ENCODE measurements at places on chromosomes 3 and 15.

DNA sequence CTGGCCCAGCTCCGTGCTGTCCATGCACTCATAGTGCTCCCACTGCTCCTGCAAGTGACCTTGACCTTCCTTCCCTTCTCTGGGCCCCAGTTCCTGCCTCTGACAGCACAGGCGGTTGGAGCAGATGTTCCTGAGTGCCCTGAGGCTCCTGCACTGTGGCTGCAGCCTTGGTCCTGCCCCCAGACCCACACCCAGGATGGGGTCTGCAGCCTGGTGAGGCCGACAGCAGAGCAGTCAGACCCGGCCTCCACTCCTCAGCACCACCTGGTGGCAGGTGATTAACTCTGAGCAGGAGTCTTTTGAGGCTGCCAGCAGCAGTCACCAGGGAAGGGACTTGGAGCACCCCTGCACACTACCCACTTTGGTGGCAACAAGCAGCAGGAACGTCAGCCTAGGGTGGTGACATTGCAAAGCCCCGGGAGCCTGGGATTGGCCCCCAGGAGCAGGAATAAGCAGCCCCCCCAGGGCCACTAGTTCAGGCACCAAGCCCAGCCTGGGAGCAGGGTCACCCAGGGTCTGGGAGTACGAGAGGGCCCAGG, 64.6 kb downstream of the CYP11A1 start:
- DNase-seq, result peak; percentile 21

DNA sequence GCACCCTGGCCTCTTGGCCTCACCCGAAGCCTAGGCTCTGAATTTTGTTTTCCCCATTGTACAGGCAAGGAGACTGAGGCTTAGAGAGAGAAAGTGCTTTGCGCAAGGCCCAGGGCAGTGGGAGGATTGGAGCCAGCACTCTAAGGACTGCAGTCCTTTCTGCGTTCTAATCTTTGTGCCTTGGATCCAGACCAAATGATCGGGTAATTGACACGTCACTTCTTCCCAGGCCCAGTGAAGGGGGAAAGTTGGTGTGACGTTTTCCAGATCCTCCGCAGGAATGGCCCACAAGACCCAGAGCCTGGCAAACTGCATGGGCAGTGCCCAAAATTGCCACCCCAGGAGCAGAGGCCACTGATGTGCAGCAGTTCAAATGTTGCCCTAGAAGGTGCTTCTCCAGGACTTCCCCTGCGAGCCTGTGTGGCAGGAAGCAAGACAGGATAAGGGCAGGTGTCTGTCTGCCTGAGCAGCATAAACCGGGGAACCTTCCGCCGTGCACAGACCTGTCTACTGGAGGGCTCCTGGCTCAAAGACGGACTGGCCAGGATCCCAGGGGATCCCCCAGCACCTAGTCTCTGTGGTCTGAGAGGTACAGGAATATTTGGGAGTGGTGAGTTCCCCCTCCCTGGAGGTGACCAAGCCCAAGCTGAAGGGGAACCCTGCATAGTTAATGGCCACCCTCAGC, 194.5 kb upstream of the TLE3 start:
- DNase-seq, result no peak

DNA sequence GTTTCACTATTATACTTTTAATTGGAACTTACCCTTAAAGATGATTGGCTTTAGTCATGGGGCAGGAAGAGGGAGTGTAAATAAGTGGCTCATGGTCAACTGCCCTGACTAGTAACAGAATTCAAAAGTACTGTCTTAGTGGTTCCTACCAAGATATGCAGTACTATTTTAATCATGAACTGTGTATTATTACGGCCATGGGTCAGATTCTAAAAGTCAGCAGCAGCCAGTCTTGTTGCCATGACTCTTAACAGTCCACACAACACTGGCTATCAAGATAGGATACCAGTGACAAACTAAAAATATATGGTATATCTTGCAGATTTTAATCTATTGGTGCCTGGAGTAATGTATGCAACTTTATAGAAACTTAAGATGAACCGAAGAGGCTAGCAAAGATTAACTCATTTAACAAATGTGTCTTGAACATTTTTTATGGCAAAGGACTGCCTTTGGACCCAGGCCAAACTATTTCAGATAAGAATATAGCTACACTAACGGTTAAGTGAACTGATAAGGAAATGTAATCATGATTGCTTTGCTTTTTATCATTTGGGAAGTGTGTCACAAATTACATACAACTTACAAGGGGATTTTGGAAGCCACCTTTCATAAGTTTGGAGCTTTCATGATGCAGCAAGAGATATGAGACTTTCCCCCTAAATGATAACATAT, 163.7 kb downstream of the TCF12 start:
- DNase-seq, result no peak

DNA sequence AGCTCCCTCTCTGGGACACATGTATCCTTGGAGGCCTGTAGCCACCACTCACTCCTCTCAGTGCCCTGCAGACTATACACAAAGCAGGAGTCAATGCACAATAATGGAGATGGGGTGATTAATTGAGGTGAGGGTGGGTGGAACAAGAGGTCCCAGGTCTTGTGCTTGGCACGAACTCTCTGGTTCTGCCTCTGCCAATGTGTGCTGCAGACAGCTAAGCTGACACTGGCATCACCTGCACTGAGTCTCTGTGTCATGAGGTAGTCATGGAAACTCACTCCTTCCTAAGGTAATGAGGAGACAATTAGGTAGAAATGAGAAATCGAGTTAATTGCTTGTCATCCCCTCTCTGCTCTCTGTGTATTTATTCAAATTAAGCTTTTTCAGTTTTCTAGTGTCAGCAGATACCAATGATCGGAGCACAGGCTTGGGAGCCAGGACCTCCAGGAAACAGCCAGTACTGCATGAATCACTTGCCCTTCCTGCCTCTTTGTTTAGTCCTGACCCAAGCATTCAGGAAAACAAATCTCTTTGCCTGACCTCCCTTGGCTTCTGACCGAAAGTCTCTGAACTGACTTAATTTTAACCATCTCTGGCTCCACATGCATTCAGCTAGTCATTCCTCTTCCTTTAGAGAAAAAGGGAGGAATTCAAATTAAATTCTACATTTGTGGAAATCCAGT, 56.7 kb downstream of the DRD3 start:
- no peak for DNase-seq

DNA sequence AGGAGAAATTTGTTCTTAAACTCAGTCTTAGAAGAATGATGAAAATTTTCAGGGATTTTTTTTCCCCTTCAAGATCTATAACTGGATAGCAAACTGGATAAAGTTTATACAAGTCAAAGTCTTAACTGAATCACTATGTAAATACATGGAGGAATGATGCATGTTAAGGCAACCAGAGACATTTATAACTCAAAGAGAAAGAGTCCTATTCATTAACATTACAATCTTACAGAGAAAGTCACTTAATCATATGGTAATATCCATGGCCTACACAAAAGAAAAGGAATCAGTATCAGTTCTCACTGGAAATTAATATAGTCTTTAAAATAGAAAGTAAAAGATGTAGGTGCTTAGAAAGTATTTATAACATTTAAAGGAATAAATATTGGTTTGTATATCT, 869.1 kb downstream of the TBL1XR1 start:
- no peak for DNase-seq

GRCh38 chr3:96931119-96931862, 116.9 kb downstream of the EPHA6 start:
- DNase-seq, result no peak

DNA sequence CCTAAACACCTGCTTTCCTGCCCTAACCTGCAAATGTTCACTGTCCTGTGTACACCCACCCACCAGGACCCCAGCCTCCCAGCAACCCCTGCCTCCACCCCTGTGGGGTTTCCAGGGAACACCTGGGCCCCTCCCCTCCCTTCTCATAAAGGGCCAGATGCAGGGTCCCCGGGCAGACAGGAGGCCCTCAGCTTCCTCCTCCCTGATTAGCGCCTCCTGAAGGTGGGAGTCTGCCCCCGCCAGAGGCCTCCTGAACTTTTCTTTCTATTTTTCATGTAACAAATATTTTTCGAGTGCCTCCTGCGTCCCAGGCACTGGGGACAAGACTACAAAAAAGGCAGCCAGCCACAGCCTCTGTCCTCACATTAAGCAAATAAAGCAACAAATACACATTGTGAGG, 135.4 kb upstream of the LINGO1 start:
- DNase-seq, result no peak

- DNase-seq, result no peak
Measured at GRCh38 chr15:68367992-68368391, 64.0 kb downstream of the ITGA11 start.

GRCh38 chr15:40469776-40470390, 901 bp upstream of the CHST14 start:
- no peak for DNase-seq

GRCh38 chr15:29799859-29800258, 22.4 kb downstream of the TJP1 start:
- DNase-seq, result no peak

DNA sequence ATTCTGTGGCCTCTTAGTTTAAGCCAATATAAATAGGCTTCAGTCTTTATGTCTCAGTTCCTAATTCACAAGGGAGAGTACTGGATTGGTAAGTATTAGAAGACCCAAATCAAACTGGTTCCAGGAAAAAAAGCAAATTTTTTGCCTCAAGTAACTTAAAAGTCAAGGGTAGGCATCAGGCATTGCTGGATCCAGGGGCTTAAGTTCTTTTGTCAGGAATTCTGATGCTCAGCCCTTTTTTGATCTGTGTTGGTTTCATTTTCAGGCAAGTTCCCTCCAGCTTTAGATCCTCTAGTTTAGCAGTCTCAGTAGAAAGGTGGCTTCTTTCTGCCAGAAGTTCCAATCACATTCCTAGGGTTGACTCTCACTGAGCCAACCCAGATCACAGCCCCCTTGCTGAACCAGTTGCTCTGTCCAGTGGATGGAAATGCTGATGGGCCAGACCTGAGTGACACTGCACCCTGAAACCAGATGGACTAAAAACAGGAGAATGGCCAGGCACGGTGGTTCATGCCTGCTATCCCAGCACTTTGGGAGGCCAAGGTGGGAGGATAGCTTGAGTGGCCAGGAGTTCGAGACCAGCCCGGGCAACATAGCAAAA, 253.5 kb downstream of the SHQ1 start:
- DNase-seq, result no peak

DNA sequence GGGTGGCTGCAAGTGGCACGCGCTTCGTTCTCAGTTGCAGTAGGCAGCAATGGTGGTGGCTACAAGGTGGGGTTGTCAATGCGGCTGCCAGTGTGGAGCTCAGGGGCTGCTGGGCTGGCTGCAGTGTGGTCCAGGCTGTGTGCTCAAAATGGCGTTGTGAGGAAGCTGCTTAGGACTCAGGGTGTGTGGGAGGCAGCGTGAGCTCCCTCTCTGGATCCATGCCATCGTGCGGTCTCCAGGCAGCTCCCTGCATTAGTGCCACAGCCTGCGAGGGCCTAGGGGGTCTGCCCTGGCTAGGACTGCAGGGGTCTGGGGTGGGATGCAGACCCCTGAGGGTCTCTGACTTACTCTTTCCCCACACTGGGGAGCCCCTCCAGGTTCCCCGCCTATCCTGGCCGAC, 397.2 kb downstream of the OCA2 start:
- no peak for DNase-seq

DNA sequence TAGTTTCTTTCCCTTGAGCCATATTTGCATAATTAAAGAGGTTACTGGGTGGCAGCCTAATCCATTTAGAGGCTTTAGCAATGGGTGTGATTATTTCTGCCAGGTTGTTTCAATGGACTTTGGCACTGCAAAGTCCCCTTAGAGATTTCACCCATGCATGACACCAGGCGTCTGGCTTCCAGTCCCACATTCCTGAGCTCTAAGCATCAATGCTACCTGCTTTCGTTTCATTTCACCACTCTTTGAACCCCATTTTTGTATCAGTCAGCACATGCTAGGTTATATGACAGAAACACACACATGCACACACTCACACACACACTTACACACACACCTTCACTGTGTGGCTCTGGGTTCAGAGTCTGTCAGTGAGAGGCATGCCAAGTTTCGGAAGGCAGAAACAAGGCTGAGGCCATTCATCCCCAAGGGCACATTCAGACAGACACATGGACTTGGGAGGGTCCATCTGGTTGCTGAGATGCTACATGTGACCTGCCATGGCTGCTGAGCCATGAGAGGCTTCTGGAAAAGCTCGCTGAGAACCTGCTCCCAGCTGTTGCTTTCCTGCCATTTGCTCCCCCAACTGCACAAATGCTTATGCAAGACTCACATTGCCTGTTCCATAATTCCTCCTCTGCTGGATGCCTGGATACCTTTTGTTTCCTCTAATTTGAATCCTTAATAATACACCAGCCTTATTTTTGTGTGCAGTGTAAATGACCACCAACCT, 354.1 kb downstream of the GABRG3 start:
- no peak for DNase-seq

GRCh38 chr3:119779731-119780383, 2.0 kb upstream of the NR1I2 start:
- DNase-seq, result no peak

DNA sequence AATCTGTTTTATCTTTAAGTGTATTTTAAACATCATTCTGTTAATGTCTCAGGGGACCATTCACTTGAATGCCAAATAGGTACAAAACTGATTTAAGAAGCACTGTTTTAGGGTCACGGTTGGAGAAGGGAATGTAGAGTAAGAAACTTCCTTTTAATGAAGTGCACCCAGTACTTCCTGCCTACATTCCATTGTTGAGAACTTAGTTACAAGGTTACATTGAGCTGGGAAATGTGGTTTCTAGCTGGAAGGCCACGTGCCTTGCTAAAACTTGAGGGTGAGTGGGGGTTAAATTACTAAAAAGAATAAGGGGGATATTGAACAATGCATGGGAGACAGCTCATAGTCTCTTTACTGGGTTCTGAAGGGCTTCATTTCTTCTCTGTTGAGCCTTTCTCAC, 78.3 kb upstream of the TBC1D5 start:
- DNase-seq, result no peak

GRCh38 chr3:197104738-197105137, 75.1 kb upstream of the MELTF start:
- DNase-seq, result no peak

DNA sequence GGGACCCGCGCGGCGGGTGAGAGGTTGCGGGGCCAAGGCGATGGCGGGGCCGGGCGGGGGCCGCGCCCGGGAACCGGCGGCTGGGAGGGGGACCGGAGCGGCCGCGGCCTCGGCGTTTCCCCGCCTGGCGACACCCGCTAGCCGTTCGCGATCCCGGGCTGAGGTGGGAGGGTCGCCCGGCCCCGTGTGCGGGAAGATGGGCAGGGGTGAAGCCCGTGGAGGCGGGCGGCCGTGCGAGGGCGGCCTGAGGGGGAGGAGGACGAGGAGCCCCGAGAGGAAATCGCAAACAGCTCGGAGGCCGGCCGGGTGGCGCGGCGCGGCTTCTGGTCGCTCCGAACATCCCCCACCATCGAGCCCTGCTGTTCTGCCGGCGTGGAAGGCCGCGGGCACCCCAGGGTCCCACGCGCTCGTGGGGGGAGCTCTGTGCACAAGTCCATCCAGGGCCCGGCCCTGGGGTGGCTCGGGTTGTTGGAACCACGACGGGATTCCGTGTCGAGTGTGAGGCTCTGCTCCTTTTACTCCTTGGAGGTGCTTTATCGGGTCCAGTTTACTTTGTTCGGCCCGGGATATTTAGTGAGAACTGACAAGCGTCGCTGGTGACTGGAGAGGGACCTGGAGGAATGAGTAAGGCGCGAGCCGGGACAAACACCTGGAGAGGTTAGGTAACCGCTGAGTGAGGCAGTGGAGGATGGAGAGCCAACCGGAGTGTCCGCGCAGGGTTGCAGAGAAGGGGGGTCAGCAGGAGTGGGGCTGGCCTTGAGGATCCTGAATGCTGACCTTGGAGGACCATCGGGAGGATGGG, 728 bp downstream of the CRTC3 start:
- DNase-seq, result peak; percentile 53

- DNase-seq, result no peak
Measured at GRCh38 chr3:67898916-67899315, 244.5 kb upstream of the SUCLG2 start.

GRCh38 chr15:73165844-73166243, 113.6 kb downstream of the NEO1 start:
- DNase-seq, result no peak

- DNase-seq, result peak; percentile 65
Measured at GRCh38 chr15:81400640-81401236, 26.7 kb upstream of the TMC3 start.

Data from CD4-positive, alpha-beta T cell treated with Interleukin-10 for 1 hour (primary cell).